H54 (cell line): ENCODE measurements at places on chromosomes 5 and 9.

DNA sequence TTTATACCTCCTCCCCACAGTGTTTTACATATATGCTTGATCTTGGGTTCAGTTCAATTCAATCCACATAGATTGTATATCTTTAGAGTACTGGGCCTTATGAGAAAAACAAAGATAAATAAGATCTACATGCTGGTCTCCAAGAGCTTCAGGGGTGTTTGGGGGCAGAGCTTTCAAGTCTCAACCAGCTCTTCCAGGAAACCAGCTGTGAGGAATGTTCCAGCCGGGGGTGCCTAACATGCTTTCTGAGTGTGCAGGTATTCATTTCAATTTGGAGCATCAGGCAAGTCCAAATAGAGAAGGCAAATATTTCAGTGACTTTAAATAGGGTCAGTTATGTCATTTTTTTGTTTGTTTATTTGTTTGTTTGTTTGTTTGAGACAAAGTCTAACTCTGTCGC is 5.7 kb upstream of the RAPGEF1 start:
- DNase-seq = no peak

- peak; percentile 30 for DNase-seq
These were observed 1.1 kb downstream of the VLDLR start for GRCh38 chr9:2622461-2623287.

GRCh38 chr5:89095341-89095740 is 212.4 kb upstream of the MEF2C start:
- no peak for DNase-seq

- DNase-seq = no peak
These were observed 2.7 kb downstream of the HEMGN start for GRCh38 chr9:97935276-97935675.

DNA sequence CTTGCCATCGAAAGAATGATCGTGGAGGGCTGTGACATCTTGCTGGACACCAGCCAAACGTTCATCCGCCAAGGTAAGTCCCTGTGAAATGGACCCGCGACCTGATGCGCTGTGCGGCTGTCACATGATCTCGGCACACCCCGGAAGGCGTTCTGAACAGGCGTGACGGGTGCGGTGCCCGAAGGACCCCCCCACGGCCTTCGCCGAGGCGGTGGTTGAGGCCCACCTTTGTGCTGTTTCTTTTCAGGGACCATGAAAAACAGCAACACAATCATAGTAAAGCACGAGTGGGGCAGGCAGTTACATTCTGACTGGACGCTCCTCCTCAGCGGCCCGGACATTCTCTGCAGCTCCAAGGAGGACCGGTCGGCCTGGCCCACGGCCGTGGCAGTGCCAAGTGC is 126.7 kb downstream of the RASGRF2 start:
- DNase-seq = no peak

- DNase-seq = no peak
These were observed 74.8 kb downstream of the NLN start for GRCh38 chr5:65796751-65797316.

DNA sequence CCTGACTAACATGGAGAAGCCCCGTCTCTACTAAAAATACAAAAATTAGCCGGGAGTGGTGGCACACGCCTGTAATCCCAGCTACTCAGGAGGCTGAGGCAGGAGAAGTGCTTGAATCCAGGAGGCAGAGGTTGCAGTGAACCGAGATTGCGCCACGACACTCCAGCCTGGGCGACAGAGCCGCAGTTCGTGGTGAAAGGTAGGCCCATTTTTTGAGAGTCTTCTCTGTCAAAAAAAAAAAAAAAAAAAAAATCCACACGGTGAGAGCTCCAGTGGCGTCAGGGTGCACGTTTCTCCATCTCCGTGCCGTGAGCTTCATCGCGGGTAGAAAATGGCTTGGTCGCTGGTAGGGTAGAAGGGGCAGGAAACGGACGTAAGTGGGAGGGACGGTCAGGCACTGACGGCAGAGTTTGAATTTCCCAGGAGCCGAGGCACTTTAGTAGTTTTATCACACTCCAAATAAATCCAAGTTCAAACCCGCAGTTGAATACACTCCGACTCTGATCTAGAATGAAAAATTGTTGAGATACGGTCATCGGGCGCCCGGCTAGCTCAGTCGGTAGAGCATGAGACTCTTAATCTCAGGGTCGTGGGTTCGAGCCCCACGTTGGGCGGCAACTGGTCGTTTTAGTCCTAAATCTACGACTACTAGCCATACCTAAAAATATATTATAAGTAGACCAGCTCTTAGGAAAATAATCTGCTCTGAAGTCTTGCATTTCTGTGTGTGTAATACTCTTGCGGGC is 2.4 kb upstream of the TRIM7 start:
- peak; percentile 58 for DNase-seq

DNA sequence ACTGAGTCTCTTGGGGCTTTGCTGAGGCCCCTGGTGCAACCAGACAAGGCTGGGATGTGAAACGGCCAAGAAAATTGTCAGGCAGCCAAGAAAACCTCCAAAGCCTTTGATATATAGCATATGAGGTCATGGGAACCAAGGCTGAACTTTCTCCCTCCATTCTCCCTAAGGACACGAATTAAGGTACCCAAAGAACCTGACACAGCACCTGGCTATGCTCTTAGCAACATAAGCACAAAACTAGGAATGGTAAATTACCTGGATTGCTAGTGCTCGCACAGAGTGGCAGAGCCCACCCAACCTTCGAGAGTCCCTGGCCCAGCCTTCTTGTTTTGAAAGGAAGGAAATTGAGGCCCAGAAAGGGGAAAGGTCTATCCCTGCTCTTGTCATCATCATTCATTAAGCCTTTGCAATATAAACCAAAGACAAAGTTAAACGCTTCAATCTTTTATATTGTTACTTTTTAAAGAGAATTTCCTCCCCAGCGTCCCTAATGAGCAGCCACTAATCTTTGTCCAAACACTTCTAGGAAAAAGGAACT is 220.0 kb upstream of the NR4A3 start:
- no peak for DNase-seq

GRCh38 chr5:168967882-168968620 is 332.9 kb downstream of the SLIT3 start:
- no peak for DNase-seq

DNA sequence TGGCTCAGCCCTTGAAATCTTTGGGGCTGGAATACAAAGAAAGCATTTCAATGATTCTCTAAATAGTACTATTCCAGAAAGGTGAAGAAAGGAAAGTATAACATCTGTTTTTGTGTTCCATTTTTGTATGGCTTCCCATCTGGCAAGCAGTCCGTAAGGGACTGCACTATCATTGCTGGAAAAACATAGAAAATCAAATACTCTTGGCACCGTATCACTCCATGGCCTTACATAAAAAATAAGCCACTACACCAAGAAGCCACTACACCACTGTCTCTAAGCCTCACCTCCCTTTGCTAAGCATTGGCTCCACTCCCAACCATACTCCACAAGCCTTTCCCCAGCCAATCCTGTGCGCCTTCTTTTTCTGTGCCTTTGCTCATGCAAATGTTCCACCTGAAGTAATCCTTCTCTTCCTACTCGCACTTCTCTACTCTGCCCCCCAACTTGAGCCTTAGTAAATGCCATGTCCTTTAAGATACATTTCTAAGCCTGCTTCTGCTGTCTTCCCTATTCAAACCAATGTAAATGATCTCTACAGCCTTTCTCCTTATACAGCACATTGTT is 454.6 kb upstream of the TUSC1 start:
- DNase-seq = no peak

- no peak for DNase-seq
These were observed 165.0 kb upstream of the MPDZ start for GRCh38 chr9:13444245-13445102.

GRCh38 chr9:83620841-83621636 is 1.9 kb upstream of the IDNK start:
- peak; percentile 52 for DNase-seq

- DNase-seq = no peak
These were observed 2.9 kb downstream of the NSMF start for GRCh38 chr9:137456061-137456863.

DNA sequence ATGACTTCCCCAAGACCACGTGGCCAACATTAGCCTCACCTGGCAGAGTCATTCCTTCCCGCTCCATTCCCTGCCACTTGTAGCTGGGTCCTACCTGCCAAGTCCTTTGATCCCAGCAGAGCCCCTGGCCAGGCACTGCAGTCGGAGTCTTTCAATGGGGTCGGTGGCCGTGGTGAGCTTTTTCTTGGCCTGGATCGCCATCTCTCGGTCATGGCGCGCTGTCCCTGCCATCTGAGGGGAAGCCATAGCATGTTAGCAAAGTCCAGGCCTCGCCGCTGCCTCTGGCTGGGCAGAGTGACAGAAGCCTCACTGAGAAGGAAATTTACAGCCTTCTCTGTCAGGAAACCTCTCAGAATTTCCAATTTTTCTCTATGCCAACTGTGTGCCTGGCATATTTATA is 17.5 kb downstream of the CAPSL start:
- no peak for DNase-seq

DNA sequence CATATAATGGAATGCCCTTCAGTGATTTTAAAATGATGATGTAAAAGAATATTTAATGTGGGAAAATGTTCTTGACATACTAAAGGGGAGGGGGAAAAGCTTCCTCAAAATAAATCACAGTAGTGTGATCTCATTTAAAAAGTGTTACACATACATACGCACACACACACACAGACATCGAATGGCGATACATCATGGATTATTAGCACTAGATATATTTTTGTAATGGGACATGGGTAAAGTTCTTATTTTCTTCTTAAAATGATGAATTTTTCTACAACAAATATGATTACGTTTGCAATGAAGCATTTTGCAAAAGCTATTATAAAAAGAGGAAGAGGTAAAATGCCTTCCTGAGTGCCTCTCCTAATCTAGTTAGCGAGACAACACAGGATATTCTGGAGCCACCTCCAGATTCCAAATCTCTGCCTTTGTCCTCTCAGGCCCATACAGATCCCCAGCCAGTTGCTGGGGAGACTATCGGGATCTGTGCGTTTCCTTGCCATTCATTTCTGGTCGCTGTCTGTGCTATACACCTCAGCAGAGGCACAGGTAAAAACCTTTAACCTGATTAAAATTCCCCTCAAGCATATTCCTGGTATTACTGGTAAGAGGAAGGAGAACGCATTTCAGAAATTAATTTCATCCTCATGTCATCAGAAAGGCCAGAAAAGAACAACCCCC is 69.6 kb downstream of the SLC28A3 start:
- no peak for DNase-seq

DNA sequence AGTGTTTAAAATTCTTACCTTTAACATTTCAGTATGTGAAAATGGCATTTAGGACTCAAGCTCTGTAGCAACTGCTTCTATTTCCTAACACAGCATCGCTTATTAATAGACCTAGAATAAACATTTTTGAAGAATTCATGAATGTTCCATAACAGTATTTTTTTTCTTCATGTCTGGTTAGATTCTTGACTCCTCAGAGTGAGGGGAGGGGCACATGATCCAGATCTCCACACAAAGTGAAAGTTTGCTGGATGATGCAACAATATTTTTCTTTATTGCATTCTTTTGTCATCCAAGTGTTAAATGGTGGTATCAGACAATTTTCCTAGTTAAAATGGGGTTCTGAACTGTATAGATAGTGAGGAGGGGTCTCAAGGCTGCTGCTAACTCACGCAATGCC is 130.8 kb upstream of the MAN2A1 start:
- DNase-seq = no peak

DNA sequence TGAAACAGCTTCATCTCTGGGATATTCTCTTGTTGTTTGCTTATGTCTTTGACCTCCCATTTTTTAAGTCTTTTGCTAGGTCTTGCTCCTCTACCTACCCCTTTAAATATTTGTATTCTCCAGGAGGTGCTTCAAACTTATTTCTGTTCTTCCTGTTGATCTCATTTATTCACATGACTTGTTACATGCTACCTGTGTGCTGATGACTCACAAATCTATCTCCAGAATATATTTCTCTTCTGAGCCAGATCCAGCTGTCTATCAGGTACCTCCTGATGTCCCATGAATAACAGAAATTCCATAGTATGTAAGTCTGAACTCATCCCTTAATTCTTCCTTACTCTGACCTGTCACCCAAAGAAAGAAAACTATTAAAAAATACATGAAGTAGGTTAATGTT is 11.0 kb downstream of the NIPBL start:
- DNase-seq = no peak

- no peak for DNase-seq
These were observed 126.7 kb upstream of the PTGER4 start for GRCh38 chr5:40552981-40553380.

- DNase-seq = no peak
These were observed 397.8 kb downstream of the MED10 start for GRCh38 chr5:5980538-5980895.

DNA sequence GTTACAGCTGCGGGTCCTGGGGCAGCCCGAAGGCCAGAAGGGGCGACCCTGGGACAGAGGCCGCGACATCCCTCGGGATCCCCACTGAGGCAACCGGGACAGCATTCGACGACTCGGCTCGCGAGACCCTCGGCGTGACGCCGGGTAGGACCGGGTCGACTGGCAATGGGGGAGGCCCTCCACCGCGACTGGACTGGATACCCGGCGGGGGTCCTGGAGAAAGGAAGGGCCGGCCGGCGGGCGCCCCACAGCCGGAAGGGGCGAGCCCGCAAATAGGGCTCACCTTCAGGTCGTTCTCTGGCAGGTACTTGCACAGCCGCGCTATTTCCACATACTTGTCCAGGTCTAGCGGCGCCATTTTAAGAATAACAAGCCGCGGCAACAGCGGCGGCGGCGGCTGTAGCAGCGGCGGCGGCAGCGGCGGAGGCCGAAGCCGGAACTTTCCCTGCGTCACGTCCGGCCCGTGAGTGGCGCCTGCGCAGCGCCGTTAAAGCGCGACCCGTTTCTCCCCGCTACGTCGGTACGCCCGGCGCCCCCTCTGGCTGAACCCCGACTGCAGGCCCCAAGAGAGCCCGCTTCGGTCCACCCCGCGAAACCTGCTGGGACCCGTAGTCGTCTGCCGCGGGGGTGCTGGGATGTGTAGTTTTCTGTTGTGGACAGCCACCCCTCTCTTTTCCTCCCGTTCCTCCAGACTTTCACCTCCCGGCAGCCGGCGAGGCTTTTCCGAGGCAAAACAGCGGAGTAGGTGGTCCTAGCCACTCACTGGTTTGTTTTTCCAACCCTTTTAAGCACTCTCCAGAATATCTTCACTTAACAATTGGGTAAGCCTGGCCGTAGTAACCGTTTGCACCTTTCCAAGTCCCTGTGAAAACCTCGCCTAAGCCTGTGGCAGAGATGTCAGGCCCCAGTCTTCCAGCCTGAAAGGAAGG is at the start of gene PPP6C:
TSS of gene PPP6C (minus strand) at position 443 of the 929 bp plus-strand sequence. CDS start at position 358, 85 bp downstream.
- peak; percentile 99 for DNase-seq

GRCh38 chr9:75669721-75670120 is 220.8 kb upstream of the PCSK5 start:
- DNase-seq = no peak

DNA sequence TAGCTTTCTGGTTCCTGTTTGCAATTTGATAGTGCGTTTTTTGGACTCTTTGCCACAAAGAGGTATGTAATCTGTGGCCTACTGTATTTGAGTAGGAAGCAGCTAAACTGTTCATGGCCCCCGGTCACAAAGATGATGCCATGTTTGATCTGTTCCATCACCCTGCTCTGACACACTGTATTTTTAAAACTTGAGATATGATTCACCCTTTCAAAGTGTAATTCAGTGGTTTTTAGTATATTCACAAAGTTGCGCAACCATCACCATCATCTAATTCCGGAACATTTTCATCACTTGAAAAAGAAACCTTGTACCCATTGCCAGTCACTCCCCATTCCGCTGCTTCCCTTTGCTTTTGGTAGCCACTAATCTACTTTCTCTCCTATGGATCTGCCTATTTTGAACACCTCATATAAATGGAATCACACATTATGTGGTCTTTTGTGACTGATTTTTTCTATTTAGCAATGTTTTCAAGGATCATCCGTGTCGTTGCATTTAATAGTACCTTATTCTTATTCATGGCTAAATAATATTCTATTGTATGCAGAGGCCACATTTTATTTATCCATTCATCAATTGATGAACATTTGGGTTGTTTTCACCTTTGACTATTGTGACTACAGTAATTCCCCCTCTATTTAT is 141.6 kb downstream of the NR3C1 start:
- no peak for DNase-seq
